Epithelial cell of prostate (primary cell): ENCODE measurements at places on chromosomes 7 and 10.

GRCh38 chr7:19269301-19269700, 124.1 kb upstream of the FERD3L start:
- no peak for DNase-seq

DNA sequence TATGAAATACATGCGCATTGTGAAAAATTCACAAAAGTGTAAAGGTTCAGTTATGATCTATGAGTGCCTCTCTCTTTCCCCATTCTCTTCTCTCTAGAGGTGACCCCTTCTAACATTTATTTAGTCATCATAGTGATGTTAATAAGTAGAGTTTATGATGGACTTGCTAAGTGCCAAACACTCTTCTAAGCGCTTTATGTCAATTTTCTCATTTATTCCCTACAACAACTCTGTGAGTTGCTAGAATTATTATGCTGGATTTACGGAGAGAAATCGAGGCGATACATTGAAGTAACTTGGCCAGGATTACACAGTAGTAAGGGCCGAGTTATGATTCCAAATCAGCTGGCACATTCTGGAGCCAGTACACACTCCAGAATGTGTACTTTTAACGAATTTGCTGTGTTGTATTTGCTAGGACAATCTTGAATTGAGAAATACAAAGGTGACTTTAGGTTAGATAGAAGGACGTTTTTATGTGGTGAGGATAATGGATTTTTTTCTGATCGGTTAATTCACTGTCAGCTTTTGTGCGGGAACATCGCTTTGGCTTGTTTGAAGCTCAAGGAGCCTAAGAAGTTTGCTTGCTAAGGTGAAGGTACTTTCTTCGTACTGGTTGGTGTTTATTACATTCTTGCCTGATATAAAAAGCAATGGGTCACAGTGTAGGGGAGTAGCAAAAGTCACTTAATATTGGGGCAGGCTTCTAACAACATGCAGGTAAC, 1.4 kb downstream of the ATRNL1 start:
- DNase-seq, result no peak

DNA sequence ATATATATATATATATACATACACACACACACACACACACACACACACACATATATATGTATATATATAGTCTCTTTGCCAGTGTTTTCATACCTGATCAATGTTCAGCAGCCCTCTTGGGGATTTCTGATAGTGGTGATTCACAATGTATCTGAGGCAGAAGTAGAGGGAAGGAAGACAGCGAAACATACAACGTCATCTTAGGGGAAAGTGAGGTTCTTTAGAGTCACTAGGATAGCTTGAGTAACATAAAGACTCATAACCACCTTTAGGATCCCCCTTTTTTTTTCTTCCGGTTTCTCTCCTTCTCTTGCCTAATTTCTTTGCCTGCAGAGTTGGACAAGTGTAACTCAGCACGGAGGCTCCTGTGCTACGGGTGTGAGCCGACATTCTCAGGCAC, 56.6 kb downstream of the PODXL start:
- no peak for DNase-seq

GRCh38 chr7:135349746-135350145, 116.1 kb downstream of the STRA8 start:
- DNase-seq, result no peak

GRCh38 chr7:134827889-134828288, 48.5 kb downstream of the CALD1 start:
- no peak for DNase-seq

DNA sequence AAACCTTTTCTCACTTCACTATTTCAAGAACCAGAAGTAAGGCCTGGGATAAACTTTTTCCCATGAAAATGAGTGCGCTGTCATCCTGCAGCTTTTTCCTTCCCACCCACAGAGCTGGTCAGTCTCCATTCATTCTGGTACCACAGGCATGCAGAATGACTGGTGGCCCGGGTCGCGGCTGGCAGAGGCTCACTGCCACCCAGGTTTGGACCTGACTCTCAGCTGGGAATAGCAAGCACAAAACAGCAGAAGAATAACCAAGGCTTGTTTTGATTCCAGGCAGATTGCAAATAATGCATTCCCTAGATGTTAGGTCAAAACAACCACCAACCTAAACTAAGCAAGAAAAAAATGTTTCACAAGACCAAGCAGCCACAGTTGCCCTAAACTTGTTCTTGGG, 190.5 kb upstream of the NRP1 start:
- peak; percentile 10 for DNase-seq

GRCh38 chr10:128985036-128985435, 482.0 kb upstream of the MGMT start:
- DNase-seq, result no peak

DNA sequence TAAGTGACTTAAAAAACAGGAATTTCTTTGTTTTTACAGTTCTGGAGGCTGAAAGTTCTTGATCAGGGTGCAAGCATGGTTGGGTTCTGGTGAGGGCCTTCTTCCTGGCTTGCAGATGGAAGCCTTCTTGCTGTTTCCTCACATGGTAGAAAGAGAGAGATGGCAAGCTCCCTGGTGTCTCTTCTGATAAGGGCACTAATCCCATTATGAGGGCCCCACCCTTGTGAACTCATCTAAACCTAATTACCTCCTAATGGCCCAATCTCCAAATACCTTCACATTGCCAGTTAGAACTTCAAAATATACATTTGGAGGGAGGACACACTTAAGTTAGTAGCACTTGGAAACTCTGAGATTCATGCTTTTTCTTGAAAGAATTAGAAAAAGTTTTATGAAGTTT, 314.4 kb upstream of the AOAH start:
- DNase-seq, result no peak

DNA sequence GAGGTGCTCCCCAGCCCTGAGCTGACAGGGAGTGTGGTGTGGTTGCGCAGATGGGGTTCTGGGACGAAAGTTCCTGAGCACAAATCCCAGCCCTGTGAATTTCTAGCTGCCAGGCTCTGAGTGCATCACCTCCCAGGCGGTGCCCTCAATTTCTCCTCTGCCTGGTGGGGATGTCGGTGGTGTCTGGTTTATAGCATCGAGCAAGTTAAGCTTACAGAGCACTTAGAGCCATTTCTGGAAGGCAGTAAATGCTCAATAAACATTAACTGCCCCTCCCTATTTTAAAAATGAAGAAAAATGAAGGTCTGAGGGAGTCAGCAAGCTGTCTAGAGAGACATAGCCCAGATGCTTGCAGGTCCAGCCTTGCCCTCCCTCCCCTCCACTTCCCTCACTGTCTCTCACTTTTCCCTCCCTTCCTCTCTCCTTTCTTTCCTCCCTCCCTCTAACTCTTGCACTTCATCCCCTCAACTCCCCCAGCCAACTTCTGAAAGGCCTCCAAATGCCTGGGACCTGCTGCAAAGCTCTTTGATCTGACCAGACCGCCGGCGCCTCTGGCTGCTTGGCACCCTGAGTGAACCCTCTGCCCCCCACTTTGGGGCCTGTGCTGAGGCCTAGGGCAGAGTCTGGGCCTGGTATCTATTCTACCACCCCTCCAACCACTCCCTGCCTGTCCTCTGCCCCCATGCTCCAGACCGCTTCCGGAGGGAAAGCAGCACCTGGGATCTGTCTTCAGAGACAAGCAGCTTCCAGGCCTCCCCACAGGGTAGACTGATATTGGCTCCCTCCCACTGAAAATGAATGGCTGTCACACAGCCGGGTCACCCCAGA, 438.3 kb downstream of the RPS24 start:
- no peak for DNase-seq

DNA sequence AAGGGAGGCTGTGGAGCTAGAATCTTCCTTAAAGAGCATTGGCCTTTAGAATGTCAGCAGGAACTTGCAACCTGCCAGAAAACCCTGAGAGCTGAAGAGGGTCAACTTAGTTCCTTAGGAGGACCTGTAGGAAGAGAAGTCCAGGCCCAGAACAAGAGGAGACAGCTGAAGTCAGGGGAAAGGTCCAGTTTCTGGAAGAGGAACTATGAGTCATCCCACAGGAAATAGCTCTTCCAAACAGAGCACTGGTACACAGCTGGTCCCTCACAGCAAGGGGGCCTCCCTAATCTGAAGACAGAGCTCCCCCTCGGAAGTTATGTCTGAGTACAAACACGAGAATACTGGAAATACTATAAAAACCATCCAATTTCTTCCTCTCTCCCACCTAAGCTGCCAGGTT, 98.9 kb downstream of the HERPUD2 start:
- DNase-seq, result no peak

DNA sequence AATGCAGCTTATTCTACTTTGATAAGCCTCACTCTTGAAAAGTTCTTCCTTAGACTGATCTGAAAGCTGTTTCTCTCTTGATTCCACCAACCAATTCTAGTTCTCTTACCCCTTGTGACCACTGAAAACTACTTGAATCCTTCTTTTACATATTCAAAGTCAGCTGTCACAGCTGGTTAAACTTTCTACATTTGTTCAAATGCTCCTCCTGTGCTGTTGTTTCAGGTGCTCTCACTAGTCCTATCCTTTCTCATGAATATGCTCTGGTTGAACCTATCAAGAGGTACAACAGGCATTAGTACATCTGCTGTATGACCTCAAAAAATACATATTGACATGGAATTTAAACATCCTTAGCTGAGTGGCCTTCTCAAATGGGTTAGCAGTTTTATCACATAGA, 91.5 kb downstream of the MYO3A start:
- no peak for DNase-seq

- DNase-seq, result no peak
Observed at GRCh38 chr7:106393564-106394251, 108.9 kb upstream of the NAMPT start.

GRCh38 chr10:79386637-79387465, 39.6 kb downstream of the PPIF start:
- DNase-seq, result no peak

- DNase-seq, result no peak
Observed at GRCh38 chr10:77667426-77668324, 30.1 kb upstream of the KCNMA1 start.

DNA sequence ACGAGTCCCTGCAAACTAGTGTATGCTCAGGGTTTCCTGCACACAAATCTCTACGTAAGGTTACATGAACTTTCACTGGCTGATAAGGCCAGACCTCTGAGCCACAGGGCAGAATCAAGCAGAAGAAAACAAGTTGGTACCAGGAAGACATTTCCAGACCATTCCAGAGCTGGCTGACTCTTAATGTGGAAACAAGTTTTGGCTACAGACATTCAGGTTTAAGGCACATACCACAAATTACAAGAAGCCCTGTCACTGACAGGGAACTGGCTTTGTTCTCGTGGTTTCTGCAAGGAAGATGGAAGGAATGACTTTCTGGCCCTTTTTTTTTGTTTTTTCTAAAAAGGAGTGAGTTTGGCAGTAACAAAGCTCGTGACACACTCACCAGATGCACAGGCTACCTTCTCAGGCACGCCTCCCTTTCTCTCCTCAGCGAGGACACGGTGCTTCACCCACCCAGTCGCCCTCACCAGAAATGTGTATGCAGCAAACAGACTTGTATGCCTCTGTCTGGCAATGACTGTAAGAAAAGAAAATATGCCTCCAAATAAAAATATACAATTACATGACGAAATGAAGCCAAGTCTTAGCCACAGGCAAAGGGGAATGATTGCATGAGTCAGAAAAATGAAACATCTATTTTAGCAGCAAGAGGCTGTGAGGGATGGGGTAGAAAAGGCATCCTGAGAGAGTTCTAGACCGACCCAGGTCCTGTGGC, 22.6 kb downstream of the PLAC9 start:
- peak; percentile 69 for DNase-seq

GRCh38 chr10:121510201-121510771, 88.0 kb downstream of the FGFR2 start:
- DNase-seq, result no peak

- DNase-seq, result no peak
Observed at GRCh38 chr7:68977385-68978055, 620.8 kb upstream of the AUTS2 start.

DNA sequence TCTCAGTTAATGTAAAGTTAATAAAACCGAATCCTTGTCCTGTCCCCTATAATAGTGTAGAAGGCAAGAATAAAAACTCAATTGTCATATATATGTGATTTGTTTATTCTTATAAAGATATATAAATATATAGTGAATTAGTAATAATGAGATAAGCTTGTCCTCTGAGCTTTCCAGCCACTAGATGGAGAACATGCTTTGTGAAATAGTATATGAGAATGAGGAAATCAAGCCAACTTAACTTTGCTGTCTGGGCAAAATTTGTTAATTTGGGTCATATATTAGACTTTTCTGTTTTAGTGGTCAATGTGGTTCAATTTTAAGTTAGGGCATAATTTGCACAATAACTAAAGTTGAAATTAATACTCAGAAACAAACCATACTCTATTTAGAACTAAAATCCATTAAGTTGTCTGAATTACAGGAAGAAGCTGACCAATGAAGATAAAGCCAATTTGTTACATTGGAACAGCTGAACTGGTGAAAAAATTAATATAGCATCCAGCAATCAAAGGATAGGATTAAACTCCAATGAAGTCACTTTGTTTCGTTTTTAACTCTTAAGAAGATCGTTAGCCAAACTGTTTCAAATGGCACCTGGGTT, 595.0 kb downstream of the ARL4A start:
- no peak for DNase-seq

DNA sequence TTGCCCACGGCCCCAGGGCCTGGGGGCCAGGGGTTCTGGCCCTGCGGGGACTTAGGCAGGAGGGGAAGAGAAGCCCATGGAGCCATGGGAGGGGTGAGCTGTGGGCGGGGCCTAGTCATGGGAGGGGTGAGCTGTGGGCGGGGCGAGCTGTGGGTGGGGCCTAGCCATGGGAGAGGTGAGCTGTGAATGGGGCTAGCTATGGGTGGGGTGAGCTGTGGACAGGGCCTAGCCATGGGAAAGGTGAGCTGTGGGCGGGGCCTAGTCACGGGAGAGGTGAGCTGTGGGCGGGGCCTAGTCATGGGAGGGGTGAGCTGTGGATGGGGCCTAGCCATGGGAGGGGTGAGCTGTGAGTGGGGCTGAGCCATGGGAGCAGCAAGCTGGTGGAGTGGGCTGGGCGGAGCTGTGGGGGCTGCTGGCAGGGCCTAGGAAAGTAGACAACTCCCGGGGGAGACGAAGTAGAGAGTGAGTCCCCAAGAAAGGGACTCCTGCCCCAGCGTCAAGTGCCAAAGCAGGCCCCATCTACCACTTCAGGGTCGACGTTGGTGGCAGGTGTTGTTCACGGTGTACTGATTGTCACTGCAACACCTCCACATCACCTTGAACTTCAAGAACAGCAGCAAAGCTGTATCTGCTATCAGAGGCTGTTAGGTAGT, 19.2 kb upstream of the TTYH3 start:
- no peak for DNase-seq

DNA sequence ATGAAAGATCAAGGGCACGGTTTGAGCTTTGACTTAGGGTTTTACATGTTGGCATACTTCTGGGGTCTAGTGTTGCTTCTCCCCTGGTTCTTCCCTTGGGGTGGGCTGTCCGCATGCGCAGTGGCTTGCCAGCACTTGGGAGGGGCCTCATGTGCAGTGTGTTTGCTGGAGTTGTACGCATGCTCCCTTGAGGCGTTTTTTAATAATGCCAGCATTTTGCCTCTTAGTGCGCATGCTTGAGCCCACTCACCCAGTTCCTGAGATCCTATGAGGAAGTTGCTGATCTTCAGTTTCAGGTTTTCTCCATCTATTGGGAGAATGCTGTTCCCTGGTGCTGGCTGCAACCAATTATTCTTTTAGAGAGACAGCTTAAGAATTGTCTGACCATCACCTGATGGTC, 113.4 kb upstream of the GPR141 start:
- no peak for DNase-seq
